ENCODE measurements at places on chromosomes 6 and 20. TPM values are rescaled to one million over a fixed set of nuclear protein-coding genes. Genes with fewer than 3 reads are reported as not detected.

DNA sequence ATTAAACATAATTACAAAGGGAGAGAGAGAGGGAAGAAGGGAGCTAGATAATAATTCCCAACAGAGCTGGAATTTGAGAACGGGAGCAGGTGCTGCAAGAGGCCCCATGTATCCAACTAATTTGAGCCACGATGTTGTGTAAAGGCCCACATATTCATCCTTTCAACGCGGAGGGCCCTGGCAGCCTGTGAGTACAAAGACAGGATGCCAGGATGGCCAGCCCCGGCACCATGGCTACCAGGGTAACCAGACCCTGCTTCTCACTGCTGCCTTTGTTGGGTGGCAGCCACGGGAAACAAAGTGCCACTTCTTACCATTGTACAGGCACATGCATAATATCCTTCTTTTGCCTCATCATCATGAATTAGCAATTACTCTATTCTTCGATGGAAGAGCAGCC lies 492.0 kb upstream of the NRSN1 start:
- DNase-seq, result peak; percentile 50

Gene RAD21L1
- total RNA-seq, result not detected

GRCh38 chr6:146574211-146574610 lies 24.6 kb upstream of the ADGB start:
- no peak for DNase-seq

GRCh38 chr6:21144928-21145327 lies 448.6 kb upstream of the SOX4 start:
- DNase-seq, result no peak

- no peak for DNase-seq
These were observed 214.7 kb upstream of the PROKR2 start for GRCh38 chr20:5531318-5532081.

DNA sequence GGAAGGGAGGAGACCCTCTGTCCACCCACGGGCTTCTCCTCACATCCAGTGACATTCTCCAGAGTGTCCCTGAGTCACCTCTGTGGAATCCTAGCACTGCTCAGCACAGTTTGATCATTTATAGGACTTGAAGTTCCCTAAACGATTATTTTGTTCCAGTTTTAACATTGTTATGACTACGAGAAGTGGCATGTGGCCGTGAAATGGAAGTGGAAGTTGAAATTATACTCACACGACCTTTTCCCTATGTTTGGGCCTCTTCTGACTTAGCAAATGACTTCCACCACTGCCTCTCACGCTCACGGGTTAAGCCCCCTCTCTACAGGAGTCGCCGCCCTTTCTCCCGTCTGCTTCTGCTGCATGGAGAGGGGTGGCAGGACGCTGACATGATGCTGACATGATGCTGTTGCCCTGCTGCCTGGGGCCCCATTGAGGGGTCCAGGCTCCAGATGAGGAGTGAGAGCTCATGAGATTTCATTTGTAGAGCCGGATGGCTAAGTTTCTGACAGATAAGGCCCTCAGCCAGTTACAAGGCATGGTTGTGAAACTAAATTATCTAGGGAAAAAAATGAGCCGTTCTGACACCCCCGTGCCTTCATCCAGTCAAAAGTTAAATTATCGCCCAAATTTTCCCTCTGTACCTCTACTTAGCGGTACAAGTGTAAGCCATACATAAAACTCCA lies 153.6 kb upstream of the UST start:
- DNase-seq, result no peak

Gene SLC26A8
- total RNA-seq, result not detected
